ENCODE measurements at places on chromosomes 7 and 10.

- DNase-seq: no peak
Measured at GRCh38 chr10:95579835-95580535, 18.8 kb upstream of the SORBS1 start.

- no peak for DNase-seq
Measured at GRCh38 chr10:132096863-132097478, 31.2 kb downstream of the JAKMIP3 start.

GRCh38 chr10:123891144-123892071, at the start of gene CPXM2:
CPXM2 (minus strand) TSS chr10:123891807; CDS start chr10:123891659, 148 bp downstream.
- no peak for DNase-seq

DNA sequence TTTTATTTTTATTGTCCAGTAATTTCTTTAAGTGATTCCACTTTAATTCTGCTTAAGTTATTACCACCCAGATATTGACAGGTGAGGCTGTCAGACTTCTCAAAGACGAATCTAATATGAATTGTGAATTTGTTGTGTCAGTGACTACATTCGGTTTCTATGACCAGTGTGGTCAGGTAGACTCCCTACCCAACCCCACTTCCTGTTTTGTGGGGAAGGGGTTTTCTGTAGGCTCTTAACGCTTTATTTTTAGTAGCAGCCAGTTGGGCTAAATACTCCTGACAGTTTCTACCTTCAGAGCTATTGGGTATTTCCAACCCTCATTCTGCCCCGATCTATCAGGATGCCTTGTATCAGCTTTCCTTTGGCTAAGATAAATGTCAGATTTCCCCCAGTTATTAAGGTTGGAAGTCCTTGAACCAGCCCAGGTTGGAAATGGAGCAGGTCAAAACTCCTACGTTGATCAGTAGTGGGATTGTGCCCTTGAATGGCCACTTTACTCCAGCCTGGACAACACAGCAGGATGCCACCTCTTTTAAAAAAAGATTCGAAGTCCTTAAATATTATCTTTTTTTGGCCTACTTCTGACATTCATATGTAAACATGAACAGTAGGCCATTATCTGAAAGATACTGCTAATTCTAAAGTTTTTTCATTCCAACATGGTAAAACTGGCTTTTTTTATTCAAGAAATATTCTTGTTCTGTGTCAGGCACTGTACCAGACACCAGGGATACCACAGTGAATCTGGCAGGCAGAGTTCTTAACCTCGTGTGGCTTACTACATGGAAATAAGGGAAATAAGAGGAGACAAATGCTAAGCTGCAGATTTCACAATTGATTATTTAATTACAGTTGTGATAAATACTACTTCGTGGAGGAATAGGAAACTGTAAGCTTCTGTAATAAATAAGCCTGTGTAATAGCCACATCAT, 133.3 kb upstream of the SAMD8 start:
- no peak for DNase-seq

DNA sequence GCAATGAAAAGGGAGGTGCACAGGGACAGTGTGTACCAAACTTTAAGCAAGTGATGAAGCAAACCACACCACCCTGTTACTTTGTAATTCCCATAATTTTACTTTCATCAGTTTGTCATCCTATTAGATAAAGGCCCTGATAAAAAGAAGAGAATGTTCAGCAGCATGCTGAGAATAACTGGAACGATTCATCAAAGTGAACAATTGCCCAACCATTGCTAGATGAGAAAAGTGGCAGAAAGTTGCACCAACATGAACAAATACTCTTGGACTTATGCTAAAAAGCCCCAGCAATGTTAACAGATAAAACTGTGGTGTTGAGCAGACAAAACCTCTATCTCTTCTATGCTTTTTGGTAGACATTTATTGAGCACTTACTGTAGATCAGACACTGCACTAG, 75.5 kb upstream of the PCGF5 start:
- peak; percentile 7 for DNase-seq

DNA sequence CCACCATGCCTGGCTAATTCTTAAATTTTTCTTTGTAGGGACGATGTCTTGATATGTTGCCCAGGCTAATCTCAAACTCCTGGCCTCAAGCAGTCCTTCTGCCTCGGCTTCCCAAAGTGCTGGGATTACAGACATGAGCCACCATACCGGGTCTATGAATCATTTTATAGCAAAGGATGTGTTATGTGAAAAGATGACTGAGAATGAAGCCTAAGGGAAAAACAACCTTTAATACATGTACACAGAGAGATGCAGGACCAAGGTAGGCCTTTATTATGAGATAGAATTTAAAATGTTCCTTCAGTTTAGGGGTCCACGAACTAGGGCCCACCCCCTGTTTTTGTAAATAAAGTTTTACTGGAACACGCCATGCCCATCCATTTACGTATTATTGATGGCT, 41.0 kb downstream of the UBE2H start:
- DNase-seq: no peak

DNA sequence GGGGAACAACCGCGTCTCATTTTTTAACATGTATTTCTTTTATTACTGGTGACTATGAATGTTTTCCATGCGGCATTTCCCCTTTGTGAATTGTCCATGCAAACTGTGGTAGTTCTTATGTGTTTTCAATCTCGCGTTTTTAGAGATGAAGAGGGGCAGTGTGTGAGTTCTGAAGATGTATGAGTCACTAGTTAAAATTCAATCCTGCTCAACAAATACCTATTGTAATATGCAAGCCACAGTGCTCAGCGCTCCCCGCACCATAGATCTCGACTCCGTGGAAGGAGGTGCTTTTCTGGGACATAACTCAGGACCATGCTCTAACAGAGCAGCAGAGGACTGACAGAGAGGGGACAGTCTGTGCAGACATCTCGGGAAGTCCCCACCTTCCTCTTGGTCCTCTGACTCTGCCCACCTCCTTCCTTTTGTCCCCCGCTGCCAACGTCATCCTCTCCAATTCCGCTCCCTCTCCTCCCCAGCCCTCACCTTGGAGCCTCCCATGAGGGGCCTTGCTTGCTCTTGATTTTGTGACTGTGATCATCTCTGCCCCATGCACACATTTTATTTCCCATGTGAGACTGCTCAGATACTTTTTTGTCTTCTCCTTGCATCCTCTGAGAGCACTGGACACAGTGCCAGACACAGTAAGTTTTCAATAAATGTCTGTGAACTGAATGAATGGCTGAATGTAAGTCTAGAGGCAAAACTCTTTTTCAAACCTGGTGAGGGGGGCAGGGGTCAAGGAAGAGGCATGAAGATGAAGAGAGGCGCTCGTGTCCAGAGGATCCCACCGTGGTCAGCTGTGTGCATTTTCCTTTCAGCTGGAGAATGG, 42.7 kb upstream of the PLEKHA1 start:
- DNase-seq: no peak

DNA sequence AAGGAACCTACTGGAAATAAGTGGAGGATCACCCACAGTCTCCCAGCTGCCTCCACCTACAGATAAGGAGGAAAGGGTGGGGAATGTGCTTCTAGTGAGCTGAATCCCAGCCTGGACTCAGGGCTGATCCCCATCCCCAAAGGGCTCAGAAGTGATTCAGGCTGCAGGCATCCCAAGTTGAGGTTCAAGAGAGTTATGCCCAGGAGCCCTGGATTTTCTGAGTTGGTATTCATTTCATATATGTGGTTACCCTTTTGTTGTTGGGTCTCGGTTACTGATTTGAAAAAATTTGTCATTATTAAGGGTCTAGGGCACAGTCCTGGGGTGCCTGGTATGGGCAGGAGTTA, 30.0 kb upstream of the SRGN start:
- no peak for DNase-seq

GRCh38 chr10:30915146-30915545, 116.5 kb downstream of the ZNF438 start:
- peak; percentile 3 for DNase-seq

DNA sequence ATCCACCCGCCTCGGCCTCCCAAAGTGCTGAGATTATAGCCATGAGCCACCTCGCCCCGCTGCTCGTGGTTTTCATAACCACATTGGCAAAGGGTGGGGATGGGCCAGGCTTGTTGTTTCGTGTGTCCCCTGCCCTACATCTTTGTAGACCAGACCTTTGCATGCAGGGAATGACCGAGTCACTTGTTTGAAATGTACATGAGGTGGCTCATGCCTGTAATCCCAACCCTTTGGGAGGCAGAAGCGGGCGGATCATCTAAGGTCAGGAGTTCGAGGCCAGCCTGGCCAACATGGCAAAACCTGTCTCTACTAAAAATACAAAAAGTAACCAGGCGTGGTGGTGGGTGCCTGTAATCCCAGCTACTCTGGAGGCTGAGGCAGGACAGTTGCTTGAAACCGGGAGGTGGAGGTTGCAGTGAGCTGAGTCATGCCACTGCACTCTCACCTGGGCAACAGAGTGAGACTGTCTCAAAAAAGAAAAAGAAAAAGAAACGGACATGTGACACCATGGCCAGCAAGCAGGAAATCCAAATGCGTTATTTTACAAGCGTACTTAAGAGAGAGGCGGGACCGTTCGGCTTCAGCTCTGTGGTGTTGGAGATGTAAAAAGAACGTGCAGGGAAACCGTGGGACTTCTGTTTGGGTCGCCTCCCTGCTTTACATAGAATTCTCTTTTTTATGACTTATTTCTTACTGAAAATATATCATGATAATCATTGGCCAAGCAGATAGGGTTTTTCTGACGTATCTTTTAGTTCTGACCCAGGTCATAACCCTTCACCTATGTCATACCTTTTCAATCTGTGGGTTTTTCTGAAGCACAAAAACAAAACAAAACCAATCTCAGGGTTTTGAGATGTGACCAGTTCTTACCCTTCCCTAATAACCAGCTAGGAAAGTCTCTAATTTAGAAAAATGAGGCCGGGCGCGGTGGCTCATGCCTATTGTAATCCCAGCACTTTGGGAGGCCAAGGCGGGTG, 45.1 kb downstream of the WIPI2 start:
- no peak for DNase-seq

DNA sequence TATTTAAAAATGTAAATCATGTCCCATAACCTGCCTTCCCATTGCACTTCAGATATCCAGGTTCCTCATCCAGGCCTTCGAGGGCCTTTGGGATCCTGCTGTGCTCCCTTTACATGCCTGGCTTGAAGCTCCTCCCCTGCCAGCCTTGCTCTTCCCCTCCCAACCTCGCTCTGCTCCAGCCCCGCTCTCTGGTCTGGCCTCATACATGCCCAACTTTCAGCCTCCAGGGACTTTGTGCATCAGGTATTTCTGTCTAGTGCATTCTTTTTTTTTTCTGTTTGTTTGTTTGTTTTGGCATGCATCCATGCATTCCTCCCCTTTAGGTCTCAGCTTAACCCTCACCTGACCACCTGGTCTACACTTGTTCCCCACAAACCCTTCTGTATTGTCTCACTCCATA, 160.3 kb downstream of the SNX10 start:
- DNase-seq: no peak

DNA sequence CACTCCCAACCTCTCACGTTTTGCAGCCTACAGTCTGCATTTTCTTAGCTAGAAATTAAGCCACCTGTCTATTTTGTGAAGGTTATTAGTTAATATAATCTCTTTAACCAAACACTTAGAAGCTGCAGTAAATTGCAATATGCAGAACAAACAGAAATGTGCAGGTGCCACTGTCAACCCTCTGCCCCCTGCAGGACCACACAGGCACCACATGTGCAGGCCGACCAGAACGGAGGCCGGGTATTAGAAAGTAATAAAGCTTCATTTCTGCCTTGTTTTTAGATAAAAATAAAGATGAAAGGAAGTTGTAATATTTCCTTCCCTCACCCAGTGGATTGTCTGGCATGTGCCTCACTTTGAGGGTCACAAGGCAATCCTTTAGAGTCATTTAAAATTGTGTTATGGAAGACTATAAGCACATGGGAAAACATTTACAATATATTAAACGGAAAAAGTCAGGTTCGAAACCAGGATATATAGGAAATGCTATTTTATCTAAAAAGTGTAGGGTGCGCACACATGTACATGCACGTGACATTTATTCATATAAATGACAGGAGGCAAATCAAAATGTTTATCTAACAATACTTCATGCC, 158.2 kb downstream of the ARHGAP12 start:
- DNase-seq: no peak

DNA sequence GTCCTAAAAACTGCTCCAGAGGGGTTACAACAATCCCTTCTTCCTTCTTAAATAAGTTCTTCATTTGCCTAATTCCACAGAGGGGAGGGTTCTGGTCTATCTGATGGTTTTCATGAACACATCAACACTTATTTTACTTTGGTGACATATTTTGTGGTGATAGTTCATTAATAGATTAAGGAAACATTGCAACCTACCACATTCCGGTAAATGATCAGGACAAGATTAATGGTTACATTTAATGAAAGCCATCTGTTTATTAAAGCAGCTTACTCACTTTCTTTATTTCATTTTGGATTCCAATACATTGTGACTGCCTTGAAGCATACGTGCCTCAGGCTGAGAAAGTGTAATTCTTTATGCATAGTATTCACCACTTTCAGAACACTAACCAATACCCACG, 101.0 kb downstream of the SKIDA1 start:
- DNase-seq: no peak

DNA sequence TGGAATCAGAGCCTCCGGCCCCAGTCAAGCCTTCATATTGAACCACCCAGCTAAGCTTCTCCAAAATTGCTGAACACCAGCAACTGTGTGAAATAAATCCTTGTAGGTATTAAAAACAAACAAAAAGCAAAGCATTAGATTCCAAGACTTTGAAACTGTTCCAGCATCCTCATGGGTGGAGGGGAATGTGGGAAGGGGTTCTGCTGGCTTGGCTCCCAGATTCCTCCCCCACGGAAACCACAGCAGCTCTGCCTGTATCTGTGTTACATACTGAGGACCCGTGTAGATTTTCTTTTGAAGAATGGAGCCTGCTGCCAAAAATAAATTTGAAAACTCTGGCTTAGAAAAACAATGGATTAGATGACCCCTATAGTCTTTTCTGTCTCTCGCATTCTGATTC, 20.0 kb downstream of the AKR1B1 start:
- no peak for DNase-seq

- DNase-seq: no peak
Measured at GRCh38 chr10:58439632-58440364, 54.6 kb downstream of the TFAM start.

GRCh38 chr7:112254156-112254555, 47.7 kb downstream of the ZNF277 start:
- no peak for DNase-seq

DNA sequence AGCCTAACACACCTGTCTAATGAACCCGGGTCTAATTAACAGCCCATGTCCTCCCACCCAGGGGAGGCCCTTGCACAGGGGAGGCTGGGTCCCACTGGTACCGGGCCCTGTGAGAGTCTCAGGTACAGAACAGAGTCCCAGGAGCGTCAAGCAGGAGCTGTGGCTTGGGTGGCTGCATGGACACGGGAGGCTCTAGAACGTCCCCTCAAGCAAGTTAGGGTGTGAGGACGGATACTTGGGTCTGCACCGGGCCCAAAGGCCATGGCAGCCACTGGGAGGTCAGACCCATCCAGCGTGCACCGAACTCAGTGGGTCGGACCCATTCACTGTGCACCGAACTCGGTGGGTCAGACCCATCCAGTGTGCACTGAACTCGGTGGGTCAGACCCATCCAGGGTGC, 309.7 kb downstream of the DNAJB6 start:
- DNase-seq: no peak

GRCh38 chr7:51970961-51971665, 654.5 kb upstream of the COBL start:
- DNase-seq: no peak
